ENCODE measurements at places on chromosomes 2 and 18. TPM values are rescaled to one million over a fixed set of nuclear protein-coding genes. Genes with fewer than 3 reads are reported as not detected.

- no peak for DNase-seq
Measured at GRCh38 chr2:241501551-241501950, 6.8 kb downstream of the STK25 start.

- no peak for DNase-seq
Measured at GRCh38 chr2:186907897-186908296, 58.9 kb upstream of the ZSWIM2 start.

DNA sequence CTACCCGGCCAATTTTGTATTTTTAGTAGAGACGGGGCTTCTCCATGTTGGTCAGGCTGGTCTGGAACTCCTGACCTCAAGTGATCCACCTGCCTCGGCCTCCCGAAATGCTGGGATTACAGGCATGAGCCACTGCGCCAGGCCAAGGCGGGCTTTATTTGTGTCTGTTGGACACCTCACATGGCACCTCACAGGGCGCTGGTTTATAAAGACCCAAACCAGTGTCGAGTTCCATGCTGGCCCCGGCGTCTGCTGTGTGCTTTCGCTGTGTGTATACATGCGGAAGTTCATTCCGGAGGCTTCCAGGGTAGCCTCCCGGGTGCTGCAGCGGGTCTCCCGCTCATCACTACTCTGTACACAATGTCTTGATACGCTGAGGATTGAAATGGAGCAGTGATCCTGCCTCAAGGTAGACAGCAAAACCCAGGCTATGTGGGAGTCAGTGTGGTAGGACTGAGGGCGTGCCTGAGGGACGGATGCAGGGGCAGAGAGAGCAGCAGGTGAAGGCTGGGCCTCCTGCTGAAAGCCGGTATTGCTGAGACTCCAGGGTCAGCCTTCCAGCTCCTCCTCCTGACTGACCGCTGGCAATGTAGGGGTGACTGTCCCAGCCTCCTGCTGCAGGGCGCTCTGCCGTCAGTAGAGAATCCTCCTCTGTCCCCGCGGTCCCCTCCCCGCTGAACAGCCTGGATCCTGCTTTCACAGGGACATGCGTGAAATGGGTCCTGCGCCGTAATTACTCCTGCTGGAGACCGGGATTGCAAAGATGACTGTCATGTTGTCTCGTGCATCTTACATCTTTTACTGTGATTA is 22.7 kb downstream of the LDLRAD4 start:
- DNase-seq, result no peak

GRCh38 chr18:51724790-51725721 is 527.6 kb upstream of the MEX3C start:
- DNase-seq, result no peak

GRCh38 chr2:169676357-169676756 is 17.8 kb downstream of the CFAP210 start:
- DNase-seq, result no peak

GRCh38 chr2:204389120-204389519 is 156.2 kb upstream of the PARD3B start:
- DNase-seq, result no peak

GRCh38 chr18:21833604-21834298 is 93.2 kb downstream of the MIB1 start:
- no peak for DNase-seq

DNA sequence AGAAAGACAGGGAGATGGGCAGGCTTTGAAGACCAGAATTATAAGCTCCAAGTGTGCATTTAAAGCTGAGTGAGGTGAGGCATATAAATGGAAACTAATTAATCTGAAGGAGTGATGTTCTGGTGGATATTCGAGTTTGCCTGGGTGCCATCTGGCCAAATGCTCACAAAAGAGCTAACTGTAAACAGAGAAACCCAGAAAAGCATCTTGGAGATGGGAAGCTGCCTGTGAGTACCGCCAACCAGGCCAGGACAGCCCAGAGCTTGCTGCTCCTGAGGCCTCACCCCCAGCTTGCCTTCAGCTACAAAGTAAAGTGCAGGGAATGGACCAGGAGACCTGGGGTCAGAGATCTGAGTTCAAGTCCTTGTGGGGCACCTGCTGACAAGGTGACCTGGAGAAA is 446.1 kb upstream of the MYT1L start:
- no peak for DNase-seq

DNA sequence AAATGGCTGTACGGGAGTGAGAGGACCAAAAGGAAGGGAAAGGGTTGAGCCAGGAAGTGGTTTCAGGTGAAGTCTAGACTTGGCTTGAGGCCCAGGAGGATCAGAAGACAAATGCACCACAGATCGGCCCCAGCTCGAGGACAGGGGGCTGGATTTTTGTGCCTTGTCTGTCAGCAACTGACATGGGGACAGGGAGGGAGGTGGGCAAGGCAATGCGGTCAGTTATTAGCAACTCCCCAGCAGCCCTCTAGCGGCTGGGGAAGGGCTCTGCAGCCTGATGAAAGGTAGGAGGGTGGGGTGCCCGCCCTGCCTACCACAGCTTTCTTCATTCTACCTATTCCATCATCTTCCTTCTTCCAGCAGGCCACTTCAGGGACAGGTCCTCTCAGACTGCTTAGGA is 50.0 kb downstream of the CPO start:
- peak; percentile 30 for DNase-seq

GRCh38 chr2:88697370-88698026 is 6.0 kb downstream of the RPIA start:
- DNase-seq, result no peak

NEUROD1 gene
- not detected for total RNA-seq

ACTG2 gene
- not detected for total RNA-seq

OBSL1 gene
- 40.8 TPM for total RNA-seq

GALR1 gene
- total RNA-seq, result not detected

ABCG8 gene
- not detected for total RNA-seq

ST8SIA5 gene
- total RNA-seq, result under 0.01 TPM

TMEM17 gene
- 1.3 TPM for total RNA-seq

ZEB2 gene
- total RNA-seq, result 0.51 TPM

PLEK gene
- under 0.01 TPM for total RNA-seq
